ENCODE measurements at places on chromosomes 2 and 18.

GRCh38 chr18:4004183-4004829 lies 450.8 kb downstream of the DLGAP1 start:
- no peak overlapping the region for H3K4me3 ChIP-seq
- no peak for DNase-seq
- no peaks in the 10 kb centered on the region for H3K4me1 ChIP-seq

- H3K4me3 ChIP-seq, result no peak within 1 kb of the TSS
- H3K27ac ChIP-seq, result no peak within 1 kb of the TSS
- no peaks in the 10 kb centered on the region for H3K4me1 ChIP-seq
- no peak for DNase-seq
- H3K27me3 ChIP-seq, result no peaks in the 10 kb centered on the region
These were observed at the start of gene FSIP2 for GRCh38 chr2:185738679-185739472. FSIP2 (plus strand) TSS chr2:185738804; CDS start chr2:185738895, 91 bp downstream.

GRCh38 chr2:81355436-81355835 lies 1050.9 kb upstream of the LRRTM1 start:
- no peak overlapping the region for H3K4me3 ChIP-seq
- DNase-seq, result no peak
- H3K27ac ChIP-seq, result no peak overlapping the region
- H3K36me3 ChIP-seq, result no peaks in the 10 kb centered on the region
- H3K27me3 ChIP-seq, result no peaks in the 10 kb centered on the region

DNA sequence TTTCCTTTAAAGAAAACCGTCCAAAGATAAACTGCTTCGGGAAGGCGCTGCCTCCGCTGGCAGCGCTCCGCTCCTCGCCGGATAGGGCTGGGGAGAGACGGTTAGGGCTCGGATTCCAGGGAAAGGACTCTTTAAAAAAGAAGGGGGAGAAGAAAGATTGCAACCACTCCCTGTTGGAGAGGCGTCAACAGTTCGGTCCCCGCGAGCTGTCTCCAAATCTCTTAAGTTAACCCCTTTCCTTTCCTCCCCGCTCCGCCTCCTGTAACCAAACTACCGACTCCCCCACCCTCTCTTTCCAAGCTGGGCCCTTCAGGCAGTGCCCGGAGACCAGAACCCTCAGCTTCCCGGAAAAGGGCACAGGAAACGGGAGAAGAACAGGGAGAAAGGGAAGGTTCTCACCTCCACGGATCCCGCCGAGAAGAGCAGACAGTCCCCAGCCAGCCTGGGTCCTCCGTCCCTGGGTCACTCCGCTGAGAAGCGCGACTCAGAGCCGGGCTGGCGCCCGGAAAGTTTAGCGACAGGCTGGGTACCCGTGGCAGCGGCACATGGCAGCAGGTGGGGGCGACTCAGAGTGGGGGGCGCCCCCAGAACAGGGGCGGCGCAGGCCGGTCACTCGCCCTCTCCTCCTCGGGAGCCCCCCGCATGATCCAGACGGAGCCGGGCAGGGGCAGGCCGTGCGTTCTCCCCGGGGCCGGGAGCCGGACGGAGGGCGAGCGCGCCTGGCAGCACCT lies 675 bp downstream of the FZD5 start:
- DNase-seq, result peak; percentile 46
- no peaks in the 10 kb centered on the region for H3K27me3 ChIP-seq
- H3K4me3 ChIP-seq, result peak overlapping the region; percentile 81
- peaks cover 9% of the 10 kb centered on the region for H3K36me3 ChIP-seq

- no peak overlapping the region for H3K4me3 ChIP-seq
- H3K27ac ChIP-seq, result no peak overlapping the region
- H3K4me1 ChIP-seq, result no peaks in the 10 kb centered on the region
- H3K27me3 ChIP-seq, result no peaks in the 10 kb centered on the region
- H3K36me3 ChIP-seq, result no peaks in the 10 kb centered on the region
These were observed 132.7 kb downstream of the SCG2 start for GRCh38 chr2:223469270-223470046.

DNA sequence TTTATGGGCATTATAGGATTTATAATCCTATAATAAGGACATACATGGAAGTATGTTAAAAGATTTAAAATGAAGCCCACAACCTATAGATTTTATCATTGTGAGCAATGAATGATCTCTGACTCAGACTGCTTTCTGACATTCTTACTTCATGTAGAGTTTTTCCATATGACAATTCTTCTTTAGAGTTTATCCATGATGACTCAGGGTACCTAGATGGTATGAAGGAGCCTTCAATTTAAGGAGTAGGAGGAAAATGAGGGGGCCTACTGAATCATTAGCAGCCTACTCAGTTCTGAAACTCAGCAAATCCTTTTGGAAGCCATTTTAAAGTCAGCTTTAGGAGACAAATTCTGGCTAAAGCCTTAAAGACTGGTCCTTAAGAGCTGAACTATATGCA lies 10.4 kb downstream of the PELI1 start:
- no peaks in the 10 kb centered on the region for H3K36me3 ChIP-seq
- H3K27ac ChIP-seq, result no peak overlapping the region
- H3K4me3 ChIP-seq, result no peak overlapping the region
- H3K27me3 ChIP-seq, result no peaks in the 10 kb centered on the region
- no peak for DNase-seq
- H3K4me1 ChIP-seq, result peaks cover 35% of the 10 kb centered on the region

GRCh38 chr2:72895759-72896281 lies 8.6 kb downstream of the SPR start:
- no peaks in the 10 kb centered on the region for H3K4me1 ChIP-seq
- no peaks in the 10 kb centered on the region for H3K36me3 ChIP-seq
- no peak for DNase-seq
- no peak overlapping the region for H3K4me3 ChIP-seq

DNA sequence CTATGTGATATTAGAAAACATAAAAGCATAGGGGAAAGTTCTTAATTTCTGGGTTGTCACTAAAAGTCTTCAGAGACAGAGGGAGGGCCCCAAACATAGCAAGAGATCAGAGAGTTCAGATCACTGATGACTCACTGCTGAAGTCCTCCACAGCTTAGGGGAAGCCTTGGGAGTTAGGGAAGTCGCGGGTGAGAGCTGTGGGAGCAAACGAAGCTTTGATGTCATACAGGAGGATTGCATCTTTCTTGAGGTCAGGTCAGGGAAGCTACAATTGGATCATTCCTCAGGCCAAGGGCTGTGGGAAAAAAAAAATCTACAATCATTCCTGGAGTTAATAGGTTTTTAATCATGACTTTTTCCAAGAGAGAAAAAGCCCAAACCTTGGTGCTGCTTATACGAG lies 96.2 kb downstream of the COPS8 start:
- DNase-seq, result no peak
- H3K27me3 ChIP-seq, result no peaks in the 10 kb centered on the region
- H3K4me3 ChIP-seq, result no peak overlapping the region
- no peak overlapping the region for H3K27ac ChIP-seq

DNA sequence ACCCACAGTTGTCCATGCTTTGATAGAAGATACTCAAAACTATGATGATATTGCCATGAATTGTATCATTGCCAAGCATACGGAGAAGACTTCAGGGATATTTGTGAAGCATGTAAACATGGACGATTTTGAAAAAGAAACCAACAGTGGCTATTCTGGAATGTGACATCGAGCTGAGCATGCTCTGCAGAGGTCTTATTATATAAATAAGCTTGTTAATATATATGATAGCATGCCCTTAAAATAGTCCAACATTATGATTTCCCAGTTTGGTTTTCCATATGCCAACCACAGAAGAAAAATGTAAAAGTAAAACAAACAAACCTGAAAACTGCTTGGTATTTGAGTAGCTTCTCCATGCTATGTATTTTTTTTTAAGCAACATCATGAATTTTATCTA lies 159.1 kb downstream of the LNPK start:
- H3K27ac ChIP-seq, result no peak overlapping the region
- no peaks in the 10 kb centered on the region for H3K4me1 ChIP-seq
- H3K4me3 ChIP-seq, result no peak overlapping the region
- H3K36me3 ChIP-seq, result no peaks in the 10 kb centered on the region

- H3K27me3 ChIP-seq, result no peaks in the 10 kb centered on the region
- H3K36me3 ChIP-seq, result no peaks in the 10 kb centered on the region
- no peak for DNase-seq
- H3K4me3 ChIP-seq, result no peak overlapping the region
- no peaks in the 10 kb centered on the region for H3K4me1 ChIP-seq
These were observed 152.8 kb upstream of the FIGN start for GRCh38 chr2:163888591-163888990.

- peak overlapping the region; percentile 48 for H3K27ac ChIP-seq
- no peaks in the 10 kb centered on the region for H3K27me3 ChIP-seq
- no peaks in the 10 kb centered on the region for H3K36me3 ChIP-seq
- DNase-seq, result peak; percentile 28
These were observed 63.2 kb upstream of the TMEM17 start for GRCh38 chr2:62568983-62569837.

Measured in Caco-2 (cell line).